Parietal lobe (tissue), 2 donors: ENCODE measurements at places on chromosomes 1 and 21. TPM values are rescaled to one million over a fixed set of nuclear protein-coding genes. Genes with fewer than 3 reads are reported as not detected.

DDR2 gene
- 8.5 TPM for total RNA-seq

GPR3 gene
- total RNA-seq = 0.31 TPM

SLC45A1 gene
- 10.0 TPM for total RNA-seq

TCEA3 gene
- 2.2 TPM for total RNA-seq

SERPINC1 gene
- not detected for total RNA-seq
